ENCODE measurements at places on chromosomes 1 and 21.

GRCh38 chr1:162087574-162087973 lies 18.1 kb downstream of the NOS1AP start:
- no peak for DNase-seq

DNA sequence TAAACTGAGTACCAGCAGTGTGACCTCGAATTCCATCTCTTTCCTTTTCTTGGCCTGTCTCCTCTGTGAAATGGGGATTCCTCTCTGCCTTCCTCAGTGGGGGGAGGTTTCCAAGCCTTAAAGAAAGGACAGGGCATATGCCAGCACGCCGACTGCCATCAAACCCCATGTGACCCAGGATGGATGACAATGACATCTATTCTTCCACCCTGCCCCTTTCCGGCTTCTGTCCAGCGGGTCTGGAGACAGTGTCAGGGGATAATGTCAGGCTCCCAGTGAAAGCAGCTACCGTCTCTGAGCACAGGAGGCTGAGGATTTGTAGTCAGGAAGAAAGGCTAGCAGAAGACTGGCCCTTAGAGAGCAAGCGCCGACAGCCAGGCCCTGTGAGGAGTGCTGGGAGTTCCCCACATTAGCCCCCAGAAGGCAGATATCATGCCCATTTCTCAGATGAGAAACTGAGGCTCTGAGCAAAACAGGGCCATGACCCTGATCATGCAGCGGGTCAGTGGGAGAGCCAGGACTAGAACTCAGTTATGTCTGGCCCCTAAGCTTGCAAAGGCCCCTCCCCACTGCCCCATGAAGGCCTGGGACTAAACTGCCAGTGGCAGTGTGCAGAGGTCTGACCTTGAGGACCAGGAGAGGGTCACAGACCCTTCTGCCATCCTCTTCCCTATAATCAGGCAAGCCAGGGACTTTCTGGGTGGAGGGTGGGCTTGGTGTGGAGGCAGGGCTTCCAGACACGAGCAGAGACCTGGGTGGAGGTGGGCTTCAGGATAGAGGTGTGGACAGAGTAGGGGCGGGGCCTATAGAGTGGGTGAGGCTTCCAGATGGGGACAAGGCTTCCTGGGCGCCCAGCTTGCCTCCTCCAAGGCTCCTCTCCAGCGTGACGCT lies 30.1 kb downstream of the CDCA8 start:
- DNase-seq = no peak

- DNase-seq = peak; percentile 77
These were observed 94.2 kb downstream of the ARHGEF10L start for GRCh38 chr1:17633654-17634053.

- no peak for DNase-seq
These were observed 56.3 kb upstream of the FAM20B start for GRCh38 chr1:178969226-178969987.

- no peak for DNase-seq
These were observed 23.8 kb upstream of the IFNAR1 start for GRCh38 chr21:33300701-33301631.

GRCh38 chr1:153698020-153698922 lies 19.8 kb downstream of the NPR1 start:
- peak; percentile 83 for DNase-seq

DNA sequence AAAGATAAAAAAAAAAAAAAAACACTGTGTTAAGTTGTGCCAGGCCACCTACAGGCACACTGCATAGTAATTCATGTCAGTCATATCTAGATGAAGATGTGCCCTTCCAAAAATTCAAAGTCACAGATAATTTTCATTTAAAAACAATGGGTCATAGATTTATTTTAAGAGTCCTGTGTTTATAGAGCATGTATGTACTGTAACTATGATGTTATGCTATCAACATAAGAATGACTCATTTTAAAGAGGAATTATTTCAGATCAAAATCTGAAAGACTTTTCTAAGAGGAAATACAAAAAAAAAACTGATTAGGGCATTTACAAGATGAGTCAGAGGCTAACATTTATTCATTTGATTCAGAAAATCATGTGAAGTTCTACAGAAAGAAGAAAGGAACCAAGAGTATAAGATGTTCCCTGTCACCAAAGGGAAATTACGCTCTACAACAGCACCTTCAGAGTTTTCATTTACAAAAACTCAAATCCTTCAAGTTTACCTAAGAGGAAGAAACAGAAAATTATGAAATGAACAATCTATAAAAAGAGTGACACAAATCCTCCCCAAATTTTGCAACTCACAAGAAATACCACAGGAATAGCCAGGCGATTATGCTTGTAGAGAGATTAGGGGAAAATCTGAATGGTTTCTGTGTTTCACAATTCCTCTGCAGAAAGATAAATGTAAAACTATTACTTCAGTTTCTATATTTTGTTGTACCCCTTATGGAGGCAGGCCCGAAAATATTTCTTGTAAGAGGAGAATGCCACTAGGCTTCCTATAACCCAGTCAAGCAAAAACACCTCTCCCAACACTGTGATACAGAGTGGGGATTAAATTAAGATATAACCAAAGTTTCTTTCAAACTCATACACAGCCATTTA lies 13.8 kb downstream of the TP53BP2 start:
- peak; percentile 71 for DNase-seq

GRCh38 chr1:22131062-22131461 lies 11.8 kb downstream of the WNT4 start:
- DNase-seq = no peak
